ENCODE measurements at places on chromosomes 7 and 10.

DNA sequence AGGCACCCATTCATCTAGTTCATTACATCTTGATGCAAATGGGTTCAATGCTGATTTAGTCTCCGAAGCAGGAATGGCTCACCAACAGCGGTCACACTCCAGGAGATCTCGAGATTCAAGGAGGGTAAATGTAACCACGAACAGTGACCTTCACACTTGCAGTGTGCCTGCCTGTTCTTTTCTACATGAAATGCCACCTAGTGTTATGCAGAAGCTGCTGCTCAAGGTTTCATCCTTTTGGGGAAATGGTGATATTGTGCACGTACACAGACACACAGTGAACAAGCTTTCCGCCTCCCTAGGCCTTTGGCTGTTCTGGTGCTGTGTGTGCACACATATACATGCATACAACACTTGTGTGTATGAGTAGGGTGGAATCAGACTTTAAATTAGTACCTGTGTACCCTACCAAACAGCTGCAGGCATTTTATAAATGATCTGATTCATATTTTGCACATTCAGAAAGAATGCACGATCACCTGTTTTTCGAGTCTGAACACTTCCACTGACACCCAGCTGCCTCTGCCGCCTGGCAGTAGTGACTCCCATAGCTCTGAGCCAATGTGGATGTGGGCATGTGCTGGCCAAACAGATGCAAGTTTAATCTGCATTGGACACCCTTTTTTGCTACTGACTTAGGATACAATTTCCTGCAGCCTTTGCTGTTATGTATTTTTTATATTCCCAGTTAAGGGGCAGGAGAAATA, 100.5 kb downstream of the TACC2 start:
- no peak for DNase-seq

DNA sequence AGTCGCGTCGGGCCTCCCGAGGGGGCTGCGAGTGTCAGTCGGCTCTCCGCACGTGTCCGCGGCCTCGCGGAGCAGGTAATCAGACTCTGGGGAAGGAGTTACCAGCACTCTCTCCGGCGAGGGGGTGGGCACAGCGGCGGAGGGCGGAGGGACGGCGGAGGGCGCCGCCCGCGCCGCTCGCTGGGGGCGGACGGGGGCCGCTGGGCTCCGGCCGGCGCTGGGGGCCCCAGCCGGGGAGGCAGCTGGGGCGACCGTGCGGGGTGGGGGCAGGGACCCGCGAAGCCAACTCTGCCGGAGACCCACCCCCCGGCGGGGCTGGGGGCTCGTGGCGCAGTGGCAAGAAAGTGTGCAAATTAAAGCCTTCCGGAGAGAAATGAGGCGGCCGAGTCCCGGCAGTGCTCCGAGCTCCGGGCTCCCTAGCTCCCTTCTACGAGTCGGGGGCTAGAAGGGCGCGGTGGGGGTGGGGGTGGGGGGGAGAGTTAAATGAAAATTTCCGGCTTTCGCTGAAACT, at the start of gene CDK6:
TSS of gene CDK6 (minus strand) at position 85 of the 511 bp plus-strand sequence. CDS start 3,250 bp downstream, outside the sequence.
- DNase-seq, result peak; percentile 76

DNA sequence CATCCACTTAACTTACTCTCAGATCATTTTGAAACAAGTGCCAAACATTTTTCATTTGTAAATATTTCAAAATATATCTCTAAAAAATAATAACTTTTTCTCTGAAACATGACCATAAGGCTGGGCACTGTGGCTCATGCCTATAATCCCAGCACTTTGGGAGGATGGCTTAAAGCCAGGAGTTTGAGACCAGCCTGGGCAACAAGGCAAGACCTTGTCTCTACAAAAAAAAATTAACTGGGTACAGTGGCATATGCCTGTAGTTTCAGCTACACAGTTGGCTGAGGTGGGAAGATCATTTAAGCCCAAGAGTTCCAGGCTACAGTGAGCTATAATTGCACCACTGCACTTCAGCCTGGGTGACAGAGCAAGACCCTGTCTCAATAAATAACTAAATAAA, 36.4 kb downstream of the USP54 start:
- no peak for DNase-seq

GRCh38 chr10:110600487-110601101, 33.1 kb downstream of the SMC3 start:
- peak; percentile 67 for DNase-seq

DNA sequence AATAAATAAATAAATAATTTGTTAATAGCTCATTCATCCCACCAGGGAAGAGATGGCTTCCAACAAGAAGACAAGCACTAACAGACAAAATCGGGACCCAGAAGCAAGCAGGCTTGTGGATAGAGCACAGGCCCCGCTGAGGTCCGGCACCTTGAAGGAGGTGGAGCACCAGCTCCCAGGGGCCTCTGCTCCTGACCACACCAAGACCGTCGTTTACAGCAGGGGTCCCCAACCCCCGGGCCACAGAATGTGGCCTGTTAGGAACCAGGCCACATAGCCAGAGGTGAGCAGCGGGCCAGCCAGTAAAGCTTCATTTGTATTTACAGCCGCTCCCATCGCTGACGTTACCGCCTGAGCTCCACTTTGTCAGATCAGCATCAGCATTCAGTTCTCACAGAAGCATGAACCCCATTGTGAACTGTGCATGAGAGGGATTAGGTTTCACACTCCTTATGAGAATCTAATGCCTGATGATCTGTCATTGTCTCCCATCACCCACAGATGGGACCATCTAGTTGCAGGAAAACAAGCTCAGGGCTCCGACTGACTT, 33.3 kb upstream of the SUN1 start:
- DNase-seq, result no peak

GRCh38 chr10:45424668-45425404, 50.8 kb downstream of the ALOX5 start:
- DNase-seq, result no peak

DNA sequence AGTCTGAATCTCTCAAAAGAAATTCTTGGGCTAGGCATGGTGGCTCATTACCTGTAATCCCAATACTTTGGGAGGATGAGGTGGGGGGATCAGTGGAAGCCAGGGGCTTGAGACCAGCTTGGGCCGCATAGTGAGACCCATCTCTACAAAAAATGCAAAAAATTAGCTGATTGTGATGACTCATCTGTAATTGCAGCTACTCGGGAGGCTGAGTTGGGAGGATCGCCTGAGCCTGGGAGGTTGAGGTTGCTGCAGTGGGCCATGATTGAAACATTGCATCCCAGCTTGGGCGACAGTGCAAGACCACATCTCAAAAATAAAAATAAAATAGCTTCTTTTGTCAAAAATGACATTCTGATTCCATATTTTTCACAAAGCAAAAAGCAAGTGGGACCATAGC, 644.8 kb upstream of the FOXK1 start:
- DNase-seq, result no peak

GRCh38 chr7:139125657-139126056, 16.1 kb upstream of the ZC3HAV1 start:
- DNase-seq, result no peak

GRCh38 chr7:79199961-79200360, 253.5 kb downstream of the MAGI2 start:
- DNase-seq, result peak; percentile 77

- DNase-seq, result peak; percentile 73
These were observed 758 bp downstream of the DPCD start for GRCh38 chr10:101588879-101589278.

DNA sequence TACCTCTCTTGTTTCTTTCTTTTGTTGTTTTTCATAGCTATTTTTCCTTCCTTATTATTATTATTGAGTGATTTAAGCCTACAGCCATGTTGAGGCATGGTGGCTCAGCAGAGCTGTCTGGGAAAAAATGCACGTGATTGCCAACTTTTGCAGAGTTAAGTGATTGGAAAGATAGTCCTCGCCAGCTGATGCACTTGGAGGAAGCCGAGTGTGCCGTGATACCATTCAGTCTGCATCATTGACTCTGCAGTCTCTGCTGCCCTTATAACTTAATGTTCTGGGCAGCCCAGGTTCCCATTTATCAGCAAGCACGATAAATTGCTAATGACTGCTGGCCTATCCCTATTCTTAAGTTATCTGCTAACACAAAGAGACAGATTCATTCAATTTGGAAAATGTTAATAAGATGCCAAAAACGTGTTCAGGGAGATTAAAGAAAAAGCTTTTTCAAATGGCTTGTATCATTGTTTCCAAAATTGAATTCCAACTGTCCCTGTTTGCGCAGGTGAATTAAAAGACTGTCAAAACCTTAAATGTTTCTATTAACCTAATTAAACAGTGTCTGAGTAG, 232.9 kb upstream of the NPY start:
- no peak for DNase-seq

- DNase-seq, result no peak
These were observed 27.4 kb upstream of the NFKB2 start for GRCh38 chr10:102368077-102368476.

DNA sequence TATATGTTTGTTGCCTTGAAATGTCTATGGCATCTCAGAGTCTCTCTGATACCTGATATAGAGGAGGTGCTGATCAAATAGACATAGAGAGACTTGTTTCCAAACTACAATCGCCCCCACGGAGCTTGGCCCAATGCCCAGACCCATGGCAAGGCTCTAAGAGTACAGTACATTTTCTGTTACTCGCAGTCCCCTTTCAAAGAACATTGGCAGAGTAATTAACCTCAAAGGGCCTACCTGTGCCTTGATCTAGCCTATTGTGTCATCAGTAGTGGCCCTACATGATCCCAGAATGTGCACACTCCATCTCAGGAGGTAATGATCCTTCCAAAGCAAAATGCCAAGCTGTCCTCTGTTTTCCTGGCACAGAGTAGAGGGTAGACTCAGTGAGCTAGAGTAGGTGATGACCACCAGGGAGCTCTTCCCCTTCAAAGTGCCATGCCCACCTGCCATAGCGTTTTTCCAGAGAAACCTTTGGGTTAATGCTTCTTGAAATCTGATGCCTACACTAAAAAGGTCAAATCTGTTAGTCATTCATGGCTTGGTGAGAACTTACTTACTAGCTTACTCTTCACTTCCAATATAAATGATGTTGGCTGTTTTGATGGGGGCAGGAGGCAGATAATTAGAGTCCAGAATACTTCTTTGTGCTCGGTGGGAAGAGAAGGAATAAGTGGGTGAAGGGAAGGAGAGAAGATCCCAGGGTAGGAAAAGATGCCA, 41.2 kb upstream of the ACSL5 start:
- peak; percentile 23 for DNase-seq

- DNase-seq, result no peak
These were observed 14.0 kb downstream of the CYP3A7 start for GRCh38 chr7:99720800-99721595.

GRCh38 chr7:47392241-47392759, 189.6 kb downstream of the TNS3 start:
- peak; percentile 69 for DNase-seq

DNA sequence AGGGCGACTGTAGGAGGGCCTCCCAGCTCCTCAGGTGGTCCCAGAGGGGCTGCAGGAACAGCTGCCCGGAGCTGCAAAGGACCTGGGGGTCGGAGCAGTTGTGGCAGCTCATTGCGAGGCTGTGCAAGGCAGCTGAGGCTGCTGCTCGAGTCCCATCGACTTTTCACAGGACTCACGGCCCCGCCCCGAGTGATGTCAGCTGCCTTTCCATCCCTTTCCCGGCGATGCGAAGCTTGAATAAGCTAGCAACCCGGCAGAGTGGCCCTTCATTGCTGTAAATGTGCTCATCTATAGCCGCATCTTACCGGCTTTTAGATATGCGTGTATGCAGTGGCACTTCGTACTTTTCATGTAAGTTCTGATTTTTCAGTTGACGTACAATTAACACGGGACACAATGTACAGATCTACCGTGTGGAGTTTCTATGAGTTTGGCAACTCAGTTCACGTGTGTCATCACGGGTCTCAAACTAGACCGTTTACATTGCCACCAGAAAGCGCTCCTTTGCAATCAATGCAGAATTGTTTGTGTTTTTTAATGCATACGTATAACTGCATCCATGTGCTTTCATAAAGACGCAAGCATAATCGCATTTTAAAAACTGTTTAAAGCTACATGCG, at the start of gene CH25H:
TSS of gene CH25H (minus strand) at position 137 of the 620 bp plus-strand sequence. CDS start at position 112, 25 bp downstream.
- DNase-seq, result peak; percentile 70

- peak; percentile 65 for DNase-seq
These were observed 160.5 kb downstream of the AOAH start for GRCh38 chr7:36563706-36564327.

- DNase-seq, result no peak
These were observed 149.3 kb downstream of the TCERG1L start for GRCh38 chr10:131162211-131162610.

DNA sequence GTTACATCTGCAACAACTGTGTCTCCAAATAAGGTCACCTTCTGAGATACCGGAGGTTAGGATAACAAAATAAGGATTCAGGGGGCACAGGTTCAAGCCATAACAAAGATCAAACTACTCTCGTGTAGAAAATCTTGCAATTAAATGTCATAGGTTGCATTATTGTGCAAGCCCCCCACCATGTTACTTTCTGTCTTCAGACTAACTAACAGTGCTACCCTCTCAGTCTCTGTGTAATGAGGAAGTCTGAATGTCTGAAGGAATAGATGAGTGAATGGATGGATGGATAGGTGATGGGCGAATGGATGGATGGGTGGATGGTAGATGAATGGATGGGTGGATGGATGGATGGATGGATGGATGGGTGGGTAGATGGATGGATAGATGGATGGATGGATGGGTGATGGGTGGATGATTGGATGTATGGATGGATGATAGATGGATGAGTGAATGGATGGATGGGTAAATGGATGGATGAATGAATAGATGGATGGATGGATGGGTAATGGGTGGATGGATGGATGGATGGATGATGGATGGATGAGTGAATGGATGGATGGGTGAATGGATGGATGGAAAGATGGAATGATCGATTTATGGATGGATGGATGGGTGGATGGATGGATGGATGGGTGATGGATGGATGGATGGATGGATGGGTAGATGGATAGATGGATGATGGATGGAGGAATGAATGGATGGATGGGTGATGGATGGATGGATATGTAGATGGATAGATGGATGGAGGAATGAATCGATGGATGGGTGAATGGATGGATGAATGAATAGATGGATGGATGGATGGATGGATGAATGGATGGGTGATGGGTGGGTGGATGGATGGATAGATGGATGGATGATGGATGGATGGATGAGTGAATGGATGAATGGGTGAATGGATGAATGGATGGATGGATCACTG, 557.3 kb upstream of the FOXK1 start:
- DNase-seq, result no peak

DNA sequence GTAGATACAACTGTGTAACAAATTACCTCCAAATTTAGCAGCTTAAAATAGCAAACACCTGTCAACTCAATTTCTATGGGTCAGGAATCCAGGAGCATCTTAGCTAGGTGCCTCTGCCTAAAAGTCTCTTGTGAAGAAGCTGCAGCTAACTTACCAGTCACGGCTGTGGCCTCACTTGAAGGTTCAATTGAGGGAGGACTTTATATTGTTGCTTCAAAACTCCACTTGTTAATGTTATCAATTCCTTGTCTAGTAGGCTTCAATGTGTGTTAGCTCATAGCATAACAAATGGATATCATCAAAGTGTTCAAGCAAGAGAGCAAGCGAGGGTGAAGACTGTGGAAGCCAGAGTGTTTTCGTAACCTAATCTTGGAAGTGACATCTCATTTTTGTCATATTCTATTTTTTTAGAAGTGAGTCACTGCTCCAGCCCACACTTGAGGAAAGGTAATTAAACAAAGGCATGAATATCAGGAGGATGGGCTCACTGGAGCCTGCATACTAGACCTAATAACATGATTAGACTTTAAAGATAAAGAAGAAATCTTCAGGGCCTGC, 172.9 kb downstream of the SPAG6 start:
- no peak for DNase-seq

Data from iris pigment epithelial cell (primary cell).